ENCODE measurements at places on chromosomes 2 and 18.

GRCh38 chr18:36576339-36576738, 252.5 kb downstream of the TPGS2 start:
- DNase-seq, result no peak

- no peak for DNase-seq
Measured at GRCh38 chr2:164515030-164515429, 106.3 kb downstream of the GRB14 start.

GRCh38 chr18:37484983-37485834, 80.4 kb downstream of the CELF4 start:
- DNase-seq, result no peak

DNA sequence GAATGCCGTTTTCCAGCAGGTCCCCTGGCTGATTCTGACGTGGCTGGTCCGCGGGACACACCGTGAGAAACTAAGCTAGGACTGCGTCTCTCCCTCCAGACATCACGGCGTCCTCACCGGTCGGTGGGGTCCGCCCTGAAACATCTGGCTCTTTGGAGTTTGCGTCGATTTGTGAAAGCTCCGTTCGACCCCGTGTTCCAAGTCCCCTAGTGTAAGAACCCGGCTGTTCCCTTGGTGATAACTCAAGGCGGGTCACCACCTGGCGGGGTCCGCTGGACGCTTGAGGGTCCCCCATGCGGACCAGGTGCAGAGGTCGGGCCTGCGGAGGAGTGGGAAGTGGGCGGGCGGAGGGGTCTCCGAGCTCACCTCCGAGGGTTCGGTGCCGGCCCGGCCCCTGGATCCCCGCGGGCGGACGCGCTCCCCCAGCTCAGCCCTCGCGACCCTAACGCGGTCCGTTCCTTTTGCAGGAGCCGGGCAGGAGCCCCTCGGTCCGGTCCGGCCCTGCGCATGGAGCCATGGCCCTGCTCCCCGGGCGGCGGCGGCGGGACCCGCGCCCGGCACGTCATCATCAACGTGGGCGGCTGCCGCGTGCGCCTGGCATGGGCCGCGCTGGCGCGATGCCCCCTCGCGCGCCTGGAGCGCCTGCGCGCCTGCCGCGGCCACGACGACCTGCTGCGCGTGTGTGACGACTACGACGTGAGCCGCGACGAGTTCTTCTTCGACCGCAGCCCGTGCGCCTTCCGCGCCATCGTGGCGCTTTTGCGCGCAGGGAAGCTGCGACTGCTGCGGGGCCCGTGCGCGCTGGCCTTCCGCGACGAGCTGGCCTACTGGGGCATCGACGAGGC, 65.6 kb downstream of the KCNG2 start:
- DNase-seq, result no peak

GRCh38 chr2:60958800-60959199, 58.7 kb upstream of the PEX13 start:
- DNase-seq, result no peak

- DNase-seq, result no peak
Measured at GRCh38 chr2:156933645-156934225, 323.8 kb upstream of the GALNT5 start.

GRCh38 chr2:210546424-210547208, 9.8 kb upstream of the CPS1 start:
- DNase-seq, result no peak

DNA sequence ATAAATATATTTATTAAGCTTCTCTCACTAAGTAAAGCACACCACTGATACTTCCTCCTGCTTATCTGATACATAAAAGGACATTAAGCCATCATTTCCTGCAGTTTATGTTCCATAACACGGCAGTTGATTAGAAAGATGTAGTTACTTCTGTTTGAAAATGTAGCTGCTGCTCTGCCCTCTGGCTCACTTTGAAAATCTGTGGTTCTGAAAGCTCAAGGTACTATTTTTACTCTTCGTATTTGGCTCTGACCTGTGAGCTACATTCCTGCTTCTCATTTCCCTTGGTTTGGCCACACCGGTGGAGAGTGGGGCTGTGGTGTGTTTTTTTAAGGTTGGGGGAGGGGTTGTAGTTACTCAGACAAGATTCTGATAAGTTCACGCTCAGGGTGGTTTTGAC, 12.8 kb upstream of the TTN start:
- no peak for DNase-seq

DNA sequence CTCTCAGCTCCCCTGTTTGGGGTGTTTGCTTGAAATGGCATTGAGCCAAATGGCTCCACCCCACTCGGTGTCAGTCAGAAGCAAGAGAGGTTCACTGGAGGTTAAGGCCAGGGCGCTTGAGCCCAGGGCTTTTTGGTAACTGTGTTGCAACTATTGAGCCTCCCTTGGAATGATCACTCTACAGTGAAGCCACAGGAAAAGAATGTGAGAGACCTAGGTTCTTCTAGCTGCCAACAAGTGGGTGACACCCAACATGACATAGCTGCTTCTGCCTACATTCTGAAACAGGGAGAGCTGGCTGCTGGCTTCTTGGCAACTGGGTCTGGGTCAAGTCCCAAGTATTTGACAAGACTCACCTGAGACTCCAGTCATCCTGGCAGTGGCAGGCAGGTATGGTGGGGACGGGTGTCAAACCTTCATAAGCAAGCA, 7.1 kb upstream of the GRHL1 start:
- no peak for DNase-seq

DNA sequence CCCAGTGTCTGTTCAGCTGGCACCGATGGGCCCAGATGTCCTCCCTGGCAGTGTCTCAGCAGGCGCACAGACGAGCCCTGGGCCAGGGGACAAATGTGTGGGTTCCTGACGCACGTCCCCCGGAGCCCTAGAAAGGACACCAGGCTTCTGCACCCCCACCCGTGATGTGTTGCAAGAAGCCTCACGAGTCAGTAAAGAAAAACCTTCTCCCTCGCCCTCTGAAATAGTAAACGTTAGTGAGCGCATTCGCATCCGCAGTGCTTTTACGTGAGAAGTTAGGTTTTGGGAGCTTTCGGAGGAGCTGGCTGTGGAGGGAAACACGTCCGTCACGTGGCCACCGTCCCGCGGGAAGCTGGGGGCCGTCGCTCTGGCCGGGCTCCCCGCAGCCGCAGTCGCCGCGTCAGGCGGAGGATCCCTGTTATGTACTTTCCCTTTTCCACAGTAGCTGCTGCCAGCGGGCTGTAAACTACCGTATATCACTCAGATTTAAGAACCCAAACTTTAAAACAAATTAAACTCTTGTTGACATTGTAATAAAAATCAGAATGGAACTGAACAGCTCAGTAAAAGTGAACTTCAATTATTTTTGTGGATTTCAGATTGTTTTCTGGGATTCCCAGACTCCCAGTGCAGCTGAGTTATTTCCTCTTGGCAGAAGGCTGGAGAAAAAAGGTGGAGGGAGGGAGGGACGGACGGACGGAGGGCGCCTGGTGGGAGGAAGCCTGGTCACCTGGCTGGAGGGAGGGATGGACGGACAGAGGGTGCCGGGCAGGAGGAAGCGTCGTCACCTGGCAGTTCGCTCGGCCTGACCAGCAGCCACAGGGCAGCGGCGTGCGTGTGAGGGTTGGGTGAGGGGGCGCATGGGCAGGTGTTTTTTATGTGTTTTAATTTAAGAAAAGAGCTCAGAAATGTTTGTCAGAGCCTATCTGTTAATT, 112.1 kb downstream of the NFATC1 start:
- DNase-seq, result no peak

- no peak for DNase-seq
Measured at GRCh38 chr18:53911200-53911599, 313.3 kb downstream of the MBD2 start.

- no peak for DNase-seq
Measured at GRCh38 chr2:224174990-224175389, 135.9 kb upstream of the SERPINE2 start.

DNA sequence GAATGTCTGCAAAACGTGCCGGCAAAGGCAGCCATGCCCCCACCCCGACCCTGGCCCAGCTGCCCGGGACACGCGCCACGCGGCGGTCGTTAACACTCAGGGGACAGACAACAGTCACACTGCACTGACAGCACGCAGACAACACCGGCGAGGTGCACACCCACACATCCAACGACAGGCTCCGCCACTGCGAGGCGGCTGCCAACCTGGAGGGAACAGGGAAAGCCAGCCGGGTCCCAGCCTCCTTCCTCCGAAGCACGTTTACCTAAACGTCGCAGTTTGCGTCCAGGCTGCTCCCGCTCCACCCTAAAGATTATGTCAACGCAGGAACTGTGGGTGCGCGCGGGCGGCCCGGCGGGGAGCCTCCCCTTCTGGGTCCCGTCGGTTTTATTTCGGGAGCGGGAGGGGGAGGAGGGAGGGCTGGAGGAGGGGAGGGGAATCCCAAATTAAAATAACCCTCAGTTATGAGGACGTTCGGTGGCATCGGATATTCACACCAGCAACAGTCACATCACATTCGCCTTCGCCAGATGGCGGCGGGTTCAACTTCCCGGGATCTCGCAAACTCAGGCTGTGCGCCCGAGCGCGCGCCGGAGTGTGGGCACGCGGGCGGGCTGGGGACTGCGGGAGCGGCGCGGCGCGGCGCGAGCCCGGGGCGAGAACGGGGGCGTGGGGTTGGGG, 644 bp downstream of the PTGR3 start:
- DNase-seq, result no peak

GRCh38 chr2:118937817-118938216, 4.2 kb upstream of the MARCO start:
- no peak for DNase-seq

DNA sequence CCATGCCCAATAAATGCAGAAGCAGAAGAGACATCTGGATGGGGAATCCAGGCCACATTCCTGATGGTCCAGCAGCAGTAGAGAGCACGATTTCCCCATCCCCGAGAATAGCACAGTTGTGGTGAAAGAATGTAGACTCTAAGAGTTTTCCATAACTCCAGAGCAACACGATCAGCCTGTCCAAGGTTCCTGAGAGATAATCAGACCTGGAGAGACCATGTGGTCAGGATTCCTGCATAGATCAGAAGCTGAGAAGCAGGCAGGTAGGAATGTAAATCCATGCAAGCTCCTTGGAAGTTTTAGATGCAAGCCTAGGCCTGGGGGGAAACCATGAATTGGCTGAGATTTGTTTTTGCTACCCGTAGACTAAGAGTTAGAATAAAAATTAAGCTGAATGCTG, 34.2 kb upstream of the PTPRM start:
- DNase-seq, result no peak

DNA sequence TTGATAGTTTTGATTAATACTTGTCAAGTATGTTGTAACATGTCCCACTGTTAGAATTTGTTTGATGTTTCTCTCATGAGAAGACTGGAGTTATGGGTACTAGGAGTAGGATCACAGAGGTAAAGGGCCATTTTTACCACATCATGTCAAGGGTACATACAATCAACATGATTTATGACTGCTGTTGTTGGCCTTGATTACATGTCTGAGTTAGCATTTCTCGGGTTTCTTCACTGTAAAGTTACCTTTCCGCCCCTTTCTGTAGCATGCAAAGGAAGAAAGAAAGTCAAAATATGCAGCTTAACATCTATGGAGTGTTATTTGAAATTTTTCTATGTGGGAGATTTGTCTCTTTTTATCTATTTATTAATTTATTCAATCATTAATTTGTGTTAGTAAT, 1456.4 kb downstream of the SUCLG1 start:
- DNase-seq, result no peak

GRCh38 chr18:24710474-24710873, 250.0 kb downstream of the HRH4 start:
- no peak for DNase-seq

GRCh38 chr2:24881623-24882022, 38.4 kb downstream of the ADCY3 start:
- no peak for DNase-seq

- no peak for DNase-seq
Measured at GRCh38 chr2:219249203-219249980, 3.7 kb upstream of the TUBA4B start.

GRCh38 chr2:39524756-39525635, 87.9 kb upstream of the MAP4K3 start:
- DNase-seq, result no peak

DNA sequence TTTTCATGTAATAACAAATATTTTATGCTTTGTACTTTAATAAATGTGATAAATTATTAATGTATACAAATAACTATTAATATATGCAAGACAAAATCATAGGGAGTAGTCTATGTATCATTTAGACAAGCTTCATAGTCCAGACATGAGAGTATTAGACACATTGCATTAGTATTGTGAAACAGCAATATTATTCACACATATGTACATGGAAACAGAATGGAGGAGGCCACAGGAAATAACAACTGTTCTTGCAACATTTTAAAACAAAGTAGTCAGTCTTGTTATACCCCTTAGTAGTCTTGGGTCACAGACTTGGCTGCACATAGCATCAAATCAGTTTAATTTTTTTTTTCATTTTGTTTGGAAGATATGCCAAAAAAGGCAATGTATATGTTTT, 15.8 kb downstream of the DSC1 start:
- no peak for DNase-seq

DNA sequence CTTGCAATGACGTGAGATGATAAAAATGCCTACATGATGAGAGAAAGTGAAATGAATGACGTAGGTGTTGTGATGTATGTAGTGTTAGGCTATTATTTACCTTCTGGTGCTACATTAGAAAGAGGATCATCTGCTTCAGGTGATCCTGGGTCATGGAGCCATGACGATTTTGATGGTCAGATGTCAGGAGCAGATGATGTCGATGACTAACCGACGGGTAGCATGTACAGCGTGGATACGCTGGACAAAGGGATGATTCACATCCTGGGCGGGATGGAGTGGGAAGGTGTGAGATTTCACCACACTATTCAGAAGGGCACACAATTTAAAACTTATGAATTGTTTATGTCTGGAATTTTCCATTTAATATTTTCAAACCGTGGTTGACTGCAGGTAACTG, 43.5 kb upstream of the ACVR1C start:
- no peak for DNase-seq
